ENCODE measurements at places on chromosomes 11 and 22.

GRCh38 chr11:66328302-66329144, 7.7 kb downstream of the RIN1 start:
- peak; percentile 87 for DNase-seq

DNA sequence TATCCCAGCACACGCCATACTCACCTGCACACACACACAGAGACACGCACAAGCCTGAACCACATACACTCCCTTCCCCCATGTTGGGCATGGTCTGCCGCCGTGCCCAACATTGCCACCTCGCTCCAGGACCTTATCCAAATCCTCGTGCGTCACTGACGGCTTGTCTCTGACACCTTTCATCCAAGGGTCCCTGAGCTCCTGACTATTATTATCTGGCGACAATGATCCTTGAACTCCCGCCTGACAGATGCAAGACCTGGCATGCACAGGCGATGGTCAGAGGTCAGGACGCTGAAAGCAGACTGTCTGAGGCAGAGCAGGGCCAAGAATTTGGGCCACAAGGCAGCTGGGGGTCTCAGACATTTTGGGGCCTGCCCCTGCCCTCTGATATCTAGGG, 4.2 kb downstream of the MB start:
- no peak for DNase-seq

GRCh38 chr22:36790648-36791047, 14.7 kb upstream of the IFT27 start:
- DNase-seq, result no peak

DNA sequence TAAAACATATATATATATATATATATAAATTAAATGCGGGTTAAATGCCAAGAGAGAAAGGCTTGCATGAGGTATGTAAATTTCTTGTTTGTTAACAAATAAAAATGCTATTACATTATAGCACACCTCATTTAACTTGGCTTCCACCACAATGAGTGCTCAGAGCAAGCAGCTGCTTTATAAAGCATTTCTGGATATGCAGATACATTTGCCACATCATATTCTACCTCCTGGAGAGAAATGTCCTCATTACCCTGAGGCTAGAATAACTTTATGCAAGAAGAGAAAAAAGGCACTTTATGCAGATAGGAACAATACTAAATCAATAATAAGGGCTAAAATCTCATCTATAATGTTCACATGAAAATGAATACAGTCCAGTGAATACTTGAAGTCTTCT, 181.7 kb upstream of the CCDC90B start:
- no peak for DNase-seq

GRCh38 chr11:128238521-128239265, 348.7 kb downstream of the ETS1 start:
- no peak for DNase-seq

DNA sequence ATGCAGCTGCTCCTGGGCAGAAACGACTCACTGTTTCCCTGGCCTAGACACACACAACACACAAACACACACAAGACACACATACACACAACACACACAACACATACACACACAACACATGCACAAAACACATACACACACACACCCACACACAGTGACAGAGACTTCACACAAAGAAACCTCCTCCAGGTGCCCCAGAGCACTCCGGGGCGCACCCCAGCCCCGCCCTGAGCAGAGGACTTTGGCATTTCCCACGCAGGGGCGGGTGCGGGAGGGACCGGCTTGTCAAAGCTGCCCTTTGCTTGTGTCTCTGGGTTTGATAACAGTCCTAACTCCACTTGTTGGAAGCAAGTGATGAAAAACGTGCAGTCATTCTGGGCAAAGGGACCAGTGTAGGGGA, 6.5 kb downstream of the APOBEC3A start:
- no peak for DNase-seq

DNA sequence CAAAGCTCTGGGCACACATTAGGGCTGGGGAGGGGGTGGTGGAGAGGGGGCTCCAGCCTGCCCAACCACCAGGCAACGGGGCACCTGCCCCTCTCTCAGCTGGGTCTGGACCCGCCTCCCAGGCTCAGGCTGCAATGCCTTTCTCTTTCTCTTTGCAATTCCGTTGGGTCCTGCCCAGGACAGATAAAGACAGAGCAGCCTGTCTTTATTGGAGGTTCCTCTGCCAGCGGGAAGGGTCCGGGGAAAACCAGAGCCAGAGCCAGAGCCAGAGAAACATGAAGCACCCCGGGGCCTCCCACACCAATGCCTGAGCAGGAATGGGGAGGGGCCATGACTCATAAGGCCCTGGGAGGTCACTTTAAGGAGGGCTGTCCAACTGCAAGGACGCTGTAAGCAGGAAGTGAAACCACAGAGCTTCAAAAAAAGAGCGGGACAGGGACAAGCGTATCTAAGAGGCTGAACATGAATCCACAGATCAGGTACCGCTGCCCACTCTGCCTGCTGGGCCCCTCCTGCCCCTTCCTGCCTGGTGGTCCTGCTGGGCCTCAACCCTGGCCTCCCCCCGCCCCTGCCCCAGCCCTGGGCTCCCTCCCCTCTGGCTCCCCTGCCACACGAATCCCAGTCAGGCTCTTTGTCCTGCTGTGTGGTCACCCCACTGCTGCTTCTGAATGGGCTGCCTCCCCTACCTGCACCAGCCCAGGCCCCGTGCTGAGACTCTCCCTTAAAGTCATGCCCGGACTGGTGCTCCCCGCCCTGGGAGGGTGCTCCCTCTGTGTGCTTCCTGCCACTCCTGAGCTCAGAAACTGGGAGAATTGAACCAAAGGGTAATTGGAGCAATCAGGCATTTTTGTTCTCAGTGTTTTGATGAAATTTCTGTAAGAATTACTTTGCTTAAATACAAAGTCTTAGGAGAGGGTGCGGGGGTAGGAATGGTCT, at the start of gene APOBEC3B:
Gene APOBEC3B (plus strand): TSS at position 356 of the 936 bp plus-strand sequence. CDS start 107 bp downstream, at position 463.
- DNase-seq, result peak; percentile 85

GRCh38 chr22:35148866-35149548, 83.0 kb downstream of the ISX start:
- no peak for DNase-seq

- DNase-seq, result no peak
These were observed 137.5 kb upstream of the HSD17B12 start for GRCh38 chr11:43542750-43543712.

DNA sequence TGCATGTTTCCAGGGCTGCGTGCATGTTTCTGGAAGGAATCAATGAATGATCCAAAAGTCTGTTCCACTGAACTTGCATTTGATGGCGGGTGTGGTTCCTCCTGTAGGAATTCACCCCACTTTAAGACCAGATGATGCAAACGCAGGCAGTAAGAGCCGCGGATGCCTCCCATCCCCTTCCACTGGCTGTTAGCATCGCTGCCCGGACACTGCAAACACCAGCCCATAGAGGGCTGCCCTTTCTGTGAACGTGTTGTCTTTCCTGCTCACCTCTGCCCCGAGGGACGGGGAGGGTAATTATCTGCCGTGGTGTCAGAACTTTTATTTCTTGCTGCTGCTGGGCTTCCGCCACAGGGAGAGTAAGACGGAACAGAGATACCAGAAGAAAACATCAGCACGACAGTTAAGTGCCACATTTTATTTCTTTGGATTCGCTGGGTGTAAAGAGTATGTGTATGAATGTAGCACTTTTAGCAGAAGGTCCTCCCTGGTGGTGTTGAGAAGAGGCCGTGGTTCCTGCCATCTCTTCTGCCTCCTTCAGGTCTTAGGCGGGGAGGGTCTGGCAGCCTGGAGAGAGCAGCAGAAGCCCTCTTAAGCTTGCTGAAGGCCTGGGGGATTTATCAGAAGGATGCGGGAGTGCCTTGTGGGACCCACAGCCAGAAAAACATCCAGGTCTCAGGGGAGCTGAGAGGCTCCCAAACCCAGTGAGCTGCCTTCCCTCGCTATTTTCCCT, 53.2 kb upstream of the NECTIN1 start:
- DNase-seq, result no peak

GRCh38 chr22:30984317-30984716, 15.3 kb downstream of the TUG1 start:
- DNase-seq, result no peak

- no peak for DNase-seq
These were observed 118.8 kb upstream of the CADM1 start for GRCh38 chr11:115623021-115623451.

DNA sequence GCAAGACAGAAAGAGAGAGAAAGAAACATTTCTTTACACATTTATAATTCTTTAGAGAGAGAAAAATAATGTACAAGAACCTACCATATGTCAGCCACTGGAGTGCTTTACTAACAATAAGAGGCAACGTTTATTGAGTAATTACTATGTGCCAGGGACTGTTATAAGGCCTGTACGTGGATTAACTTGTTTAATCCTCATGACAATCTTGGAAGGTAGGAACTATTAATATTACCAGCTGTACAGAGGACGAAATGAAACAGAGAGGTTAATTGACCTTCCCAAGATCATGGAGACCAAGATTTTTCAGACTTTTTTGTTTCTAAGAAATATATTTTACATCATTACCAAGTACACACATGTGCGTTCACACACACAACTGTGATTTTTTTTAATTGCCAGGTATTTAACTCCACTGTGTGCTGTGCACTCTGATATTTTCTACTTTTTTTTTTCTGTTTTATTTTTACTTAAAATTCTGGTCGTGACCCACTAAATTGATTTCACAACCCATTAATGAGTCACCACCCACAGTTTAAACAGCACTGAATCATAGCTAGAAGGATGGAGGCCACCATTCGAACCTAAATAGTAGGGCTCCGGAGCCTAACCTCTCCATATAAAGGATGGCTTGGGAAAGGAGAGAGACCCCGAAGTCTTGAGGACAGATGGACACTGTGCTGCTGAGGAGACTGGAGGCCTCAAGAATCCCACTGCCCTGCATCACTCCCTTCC, 21.4 kb downstream of the CREB3L1 start:
- DNase-seq, result no peak

- peak; percentile 11 for DNase-seq
These were observed 131.2 kb downstream of the BUD13 start for GRCh38 chr11:116641561-116642045.

- peak; percentile 65 for DNase-seq
These were observed 552 bp downstream of the CNIH2 start for GRCh38 chr11:66278363-66279091.

GRCh38 chr22:27134315-27134701, 476.9 kb downstream of the MIAT start:
- DNase-seq, result peak; percentile 6

GRCh38 chr11:114685097-114685496, 6.8 kb downstream of the NXPE2 start:
- no peak for DNase-seq

DNA sequence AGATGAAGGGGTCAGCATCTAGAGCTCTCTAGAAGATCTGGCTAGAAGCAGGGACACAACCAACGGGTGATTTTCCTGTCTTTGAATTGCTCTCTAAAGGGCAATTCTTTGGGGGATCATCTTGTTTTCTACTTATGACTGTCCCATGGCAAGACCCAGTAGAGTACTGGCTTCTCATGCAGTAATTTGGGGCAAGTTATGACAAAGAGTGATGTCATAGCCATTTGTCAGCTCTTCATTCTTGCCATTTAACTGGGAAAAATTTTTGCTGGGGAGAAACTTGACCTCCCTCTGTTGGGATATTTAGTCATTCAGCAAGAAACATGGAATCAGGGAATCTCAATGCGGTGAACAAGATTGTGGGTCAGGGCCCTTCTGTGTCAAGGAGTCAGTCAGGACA, 80.4 kb downstream of the SLC1A2 start:
- DNase-seq, result no peak

DNA sequence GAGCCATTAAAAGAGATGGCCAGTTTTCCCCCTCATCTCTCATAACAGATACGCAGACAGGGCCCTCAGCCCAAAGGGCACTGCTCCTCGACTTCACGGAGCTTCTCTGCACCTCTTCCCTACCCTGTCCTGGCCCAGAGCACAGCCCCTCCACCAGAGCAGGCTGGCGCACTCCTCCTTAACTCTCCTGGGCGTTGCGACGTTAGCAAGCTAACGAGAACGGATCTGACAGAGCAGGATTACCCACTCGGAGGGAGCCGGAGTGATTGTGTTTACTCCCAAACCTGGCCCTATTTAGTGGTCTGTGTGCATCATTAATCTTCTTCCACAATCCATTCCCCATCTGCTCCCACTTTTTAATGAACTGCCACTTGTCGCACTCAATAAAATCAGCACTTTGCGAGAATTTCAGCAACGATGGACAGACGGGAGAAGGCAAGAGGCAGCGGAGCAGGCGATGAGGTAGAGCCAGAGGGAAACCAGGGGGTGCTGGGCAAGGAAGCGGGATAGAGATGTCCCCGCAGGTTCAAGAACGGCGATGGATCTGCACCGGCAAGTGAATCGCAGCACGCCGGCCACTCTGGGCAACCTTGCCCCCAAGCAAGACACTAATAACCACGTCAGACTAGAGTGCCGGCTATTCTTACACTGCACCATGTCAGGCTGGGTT, 159.4 kb downstream of the BUD13 start:
- DNase-seq, result no peak

DNA sequence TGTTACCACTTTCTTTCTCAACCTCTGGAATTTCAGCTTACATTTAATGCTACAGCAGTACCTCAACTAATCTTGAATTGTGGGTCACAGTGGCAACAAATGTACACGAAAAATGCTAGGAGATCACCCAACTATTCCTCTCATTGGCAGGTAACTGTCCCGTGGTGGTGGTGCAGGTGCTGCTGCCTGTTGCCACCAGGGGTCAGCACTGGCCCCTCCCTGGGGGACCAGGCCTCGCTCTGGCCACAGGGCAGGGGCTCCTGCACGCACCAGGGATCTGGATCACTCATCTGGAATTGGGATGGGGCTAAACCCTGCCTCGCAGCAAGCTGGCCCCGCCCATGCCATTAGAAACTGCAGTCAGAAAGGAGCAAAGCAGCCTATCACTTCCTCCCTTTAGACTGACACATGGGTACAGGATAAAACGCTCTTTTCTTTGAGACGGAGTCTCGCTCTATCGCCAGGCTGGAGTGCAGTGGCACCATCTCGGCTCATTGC, 6.9 kb upstream of the POLDIP3 start:
- DNase-seq, result peak; percentile 64

DNA sequence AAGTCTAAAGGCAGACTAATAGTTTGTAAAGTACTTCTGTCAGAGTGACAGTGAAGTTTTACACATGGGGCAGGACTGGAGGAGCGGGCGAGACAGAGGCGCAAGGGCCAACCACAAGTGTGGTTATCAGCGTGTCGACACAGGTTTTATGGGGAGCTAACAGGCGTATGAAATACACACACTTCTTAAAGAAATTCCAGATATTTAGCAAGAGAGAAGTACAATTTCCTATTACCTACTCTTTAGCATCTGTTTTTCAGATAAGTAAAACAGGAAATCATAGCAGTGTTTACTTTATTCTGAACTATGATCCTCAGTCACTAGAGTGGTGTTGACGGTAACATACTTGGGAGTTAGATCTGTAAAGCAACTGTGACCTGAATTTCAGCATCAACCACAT, 22.5 kb downstream of the VSIG10L2 start:
- no peak for DNase-seq

GRCh38 chr22:26674211-26675190, 17.1 kb downstream of the MIAT start:
- DNase-seq, result peak; percentile 37

DNA sequence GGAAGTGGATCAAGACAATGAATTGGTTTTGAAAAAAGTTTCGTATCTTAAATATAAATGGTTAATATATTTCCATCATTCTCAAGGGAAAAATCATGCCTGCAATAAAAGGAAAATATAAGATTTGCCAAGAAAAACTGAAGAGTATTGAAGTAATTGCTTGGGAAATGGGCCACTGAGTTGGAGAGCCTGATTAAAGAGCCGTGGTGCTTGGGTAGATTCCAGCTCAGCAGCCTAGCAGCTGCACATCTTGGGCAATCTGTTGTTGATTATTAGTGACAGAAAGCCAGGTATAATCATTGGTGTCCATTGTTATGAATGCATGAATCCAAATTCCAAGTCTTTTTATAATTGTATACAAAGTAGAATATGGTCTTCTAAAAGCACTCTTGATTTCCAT, 800.9 kb upstream of the CHORDC1 start:
- no peak for DNase-seq

Data from CD4-positive, alpha-beta T cell treated with Interferon alpha-2 for 1 hour (primary cell).